Activated T-helper 2 cell treated with anti-CD3 and anti-CD28 coated beads, Interferon-gamma antibody, Interleukin-2, Interleukin-4, amounts not matched to agents 10 μg/mL and 5 μg/mL and 100 μg/mL, durations not matched to agents 14 hours and 24 hours and 36 hours (primary cell): ENCODE measurements at places on chromosomes 7 and 10. TPM values are rescaled to one million over a fixed set of nuclear protein-coding genes. Genes with fewer than 3 reads are reported as not detected.

CDC14C gene
- not detected in 2 replicates for total RNA-seq

COPG2 gene
- 26.7 and 27.4 TPM in 2 replicates for total RNA-seq

GPR37 gene
- not detected in 2 replicates for total RNA-seq

MBL2 gene
- total RNA-seq = not detected in 2 replicates

SYT15B gene
- 0.21 and 0.23 TPM in 2 replicates for total RNA-seq

FFAR4 gene
- total RNA-seq = not detected in 2 replicates

MKX gene
- not detected in 2 replicates for total RNA-seq

ACBD7 gene
- total RNA-seq = 3.6 and 4.8 TPM in 2 replicates

FGL2 gene
- 1.1 and 1.2 TPM in 2 replicates for total RNA-seq

SPDYE6 gene
- not detected in 2 replicates for total RNA-seq

DENND2A gene
- total RNA-seq = not detected in 2 replicates

CELF2 gene
- total RNA-seq = 131 and 134 TPM in 2 replicates

PPP1R17 gene
- not detected in 2 replicates for total RNA-seq
